ENCODE measurements at places on chromosomes 5 and 9.

GRCh38 chr5:176319827-176320554 is 41.6 kb downstream of the KIAA1191 start:
- DNase-seq: no peak

DNA sequence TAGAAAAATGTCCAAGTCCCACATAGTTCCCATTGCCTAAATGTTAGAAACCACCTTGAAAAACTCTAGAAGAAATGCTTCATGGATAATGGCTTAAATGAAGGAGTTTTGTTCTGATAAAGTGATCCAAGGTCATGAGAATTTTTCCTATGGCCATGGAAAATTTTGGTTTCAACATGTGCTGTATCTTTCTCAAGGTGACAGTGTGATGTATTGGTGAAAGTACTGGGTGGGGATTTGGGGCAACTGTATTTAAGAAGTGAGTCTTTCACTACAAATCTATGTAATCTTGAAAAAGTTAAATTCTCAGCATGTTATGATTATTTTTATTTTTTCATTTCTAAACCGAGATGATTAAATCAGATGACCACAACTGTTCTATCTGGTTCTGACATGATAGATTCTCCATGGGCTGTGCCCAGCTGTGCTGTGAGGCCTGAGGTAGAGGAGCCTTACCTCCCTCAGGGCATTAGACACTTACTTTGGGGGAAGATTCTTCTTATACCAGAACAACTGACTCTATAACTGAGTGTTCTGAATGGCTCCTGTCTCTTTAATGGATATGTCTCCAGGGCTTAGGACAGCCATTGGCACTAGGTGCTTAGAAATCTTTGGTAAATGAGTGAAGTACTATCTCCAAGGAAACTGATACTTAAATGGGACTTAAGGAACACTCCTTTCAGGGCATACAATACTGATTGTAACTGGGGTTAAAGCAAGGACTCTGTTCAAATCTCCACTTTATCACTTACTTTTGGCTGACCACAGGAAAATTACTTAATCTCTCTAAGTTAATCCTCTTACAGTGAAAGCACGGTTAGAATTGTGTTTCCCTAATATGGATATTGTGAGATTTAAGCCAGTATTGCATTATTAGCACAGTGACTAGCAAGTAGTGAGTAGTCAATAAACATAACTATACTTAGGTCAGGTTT is 397.4 kb upstream of the MEF2C start:
- DNase-seq: no peak

- DNase-seq: no peak
Measured at GRCh38 chr9:19782005-19782404, 6.8 kb downstream of the SLC24A2 start.

GRCh38 chr9:1637401-1637800 is 377.7 kb upstream of the SMARCA2 start:
- DNase-seq: no peak

GRCh38 chr9:122370303-122370702 is 521 bp upstream of the PTGS1 start:
- DNase-seq: peak; percentile 51

DNA sequence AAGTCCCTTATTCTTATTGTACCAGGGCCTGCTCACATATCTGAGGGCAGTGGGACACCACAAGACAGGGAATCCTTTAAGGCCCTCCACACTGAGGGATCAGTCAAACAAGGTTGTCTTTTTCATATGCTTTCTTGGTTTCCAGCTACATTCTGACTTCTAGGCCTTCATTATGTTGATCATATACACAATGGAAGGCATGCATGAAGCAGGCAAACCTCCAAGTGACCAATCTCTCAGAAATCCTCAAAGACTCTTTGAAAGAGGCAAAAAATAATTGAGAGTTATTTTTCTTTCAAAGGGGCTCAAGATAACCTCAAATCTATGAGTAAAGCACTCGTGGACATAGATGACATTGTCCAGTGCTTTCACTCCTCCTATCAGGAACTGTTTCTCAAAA is 1195.9 kb upstream of the ACO1 start:
- no peak for DNase-seq

DNA sequence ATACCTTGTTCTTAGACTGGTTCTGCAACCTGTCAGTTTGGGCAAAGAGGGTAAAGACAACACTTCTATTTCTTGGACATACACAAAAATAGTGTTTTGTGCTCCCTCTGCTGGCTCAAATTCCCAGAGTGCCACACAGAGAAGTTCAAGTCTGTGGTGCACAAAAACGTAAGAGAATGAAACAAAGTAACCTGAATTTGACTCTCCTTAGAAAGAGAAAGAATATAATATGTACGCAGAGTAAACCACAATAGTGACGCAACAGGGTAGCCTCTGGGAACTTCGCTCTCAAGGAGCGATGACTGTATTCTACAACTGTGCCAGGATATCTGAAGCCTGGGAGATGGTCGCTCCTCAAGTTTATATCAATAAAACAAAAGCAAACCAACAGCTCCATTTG is 18.5 kb downstream of the DDX31 start:
- no peak for DNase-seq

DNA sequence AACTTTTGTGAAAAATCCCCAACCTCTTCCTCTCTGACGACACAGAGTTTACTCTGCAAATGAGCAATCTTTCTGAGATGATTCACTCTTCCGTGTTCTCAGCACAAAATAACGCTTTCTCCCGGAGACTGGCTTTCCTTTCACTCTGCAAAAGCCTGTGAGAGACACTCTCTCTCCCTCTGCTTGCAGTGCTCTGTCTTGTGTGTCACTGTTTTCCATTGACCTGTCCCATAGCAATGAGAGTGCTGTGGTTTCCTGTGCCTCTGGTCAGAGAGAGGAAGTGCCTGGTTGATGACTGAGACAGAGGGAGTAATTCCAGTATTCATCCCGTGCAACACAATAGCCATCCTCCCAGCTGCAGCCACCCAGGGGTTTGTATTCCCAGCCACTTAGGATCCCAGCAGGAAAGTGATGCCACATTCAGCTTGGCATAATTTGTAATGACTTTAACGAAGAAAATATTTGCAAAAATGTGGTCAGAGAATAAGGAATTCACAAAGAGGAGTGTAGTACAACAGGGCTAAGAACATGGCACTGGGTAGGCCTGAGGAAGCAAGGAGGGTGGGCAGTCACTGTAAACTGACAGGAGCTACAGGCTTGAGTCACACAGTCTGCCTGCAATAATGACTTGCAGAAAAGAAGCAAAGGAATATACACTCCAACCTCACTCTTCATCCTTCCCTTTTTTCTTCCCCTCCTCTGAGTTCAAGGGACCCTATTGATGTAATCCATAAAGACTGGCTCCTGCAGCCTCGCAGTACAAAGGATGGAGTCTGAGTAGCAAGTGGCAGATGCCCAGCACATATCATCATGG is 463.5 kb upstream of the RGMB start:
- peak; percentile 22 for DNase-seq

DNA sequence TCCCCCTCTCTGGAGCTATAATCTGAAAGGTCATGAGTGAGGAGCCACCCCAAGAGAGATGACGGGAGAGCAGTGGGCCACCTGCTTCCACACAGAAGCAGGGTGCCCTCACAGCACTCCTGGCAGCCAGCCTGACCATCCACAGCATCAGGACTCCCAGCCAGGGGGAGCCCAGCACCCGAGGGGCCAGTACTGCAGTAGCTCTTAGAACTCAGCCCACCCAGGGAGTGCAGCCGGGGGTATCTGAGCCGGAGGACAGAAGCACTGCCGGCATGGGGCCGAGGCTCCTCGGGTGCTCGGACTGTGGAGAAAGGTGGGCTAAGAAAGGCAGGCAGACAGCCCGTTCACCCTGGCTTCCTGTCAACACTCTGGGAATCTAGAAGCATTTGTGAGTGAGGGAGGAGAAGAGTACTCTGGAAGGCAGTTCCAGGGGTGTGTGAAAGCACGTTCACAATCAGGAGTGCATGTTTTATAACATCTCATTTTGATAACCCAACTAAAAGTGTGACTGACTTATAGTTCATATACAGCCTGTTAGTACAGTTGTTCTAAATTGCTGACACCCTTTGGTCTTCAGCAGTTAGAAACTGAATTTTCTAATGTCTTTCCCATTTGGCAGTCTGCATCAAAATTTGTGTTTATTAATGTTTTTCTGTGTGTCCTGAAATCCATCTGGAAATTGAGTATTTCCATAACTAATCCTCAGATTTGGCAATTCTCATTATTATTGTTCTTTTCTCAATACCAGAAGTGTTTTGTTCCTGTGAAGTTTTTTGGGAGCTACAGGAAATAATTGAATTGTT is 25.9 kb upstream of the ASPN start:
- DNase-seq: no peak

DNA sequence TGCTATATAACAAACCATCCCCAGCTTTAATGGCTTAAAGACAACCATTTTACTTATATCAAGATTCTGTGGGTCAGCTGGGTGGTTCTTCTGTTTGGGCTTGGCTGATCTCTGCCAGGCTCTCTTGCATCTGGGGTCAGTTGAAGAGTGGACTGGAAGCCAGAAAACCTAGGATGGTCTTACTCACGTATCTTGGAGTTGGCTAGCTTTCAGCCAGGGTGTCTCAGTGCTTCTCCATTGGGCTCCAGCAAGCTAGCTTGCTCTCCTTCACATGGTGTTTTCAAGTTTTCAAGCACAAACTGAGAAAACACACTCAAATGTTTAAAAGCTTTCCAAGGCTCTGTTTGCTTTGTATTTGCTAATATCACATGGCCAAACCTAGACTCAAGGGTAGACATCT is 146.8 kb downstream of the PIK3R1 start:
- no peak for DNase-seq

DNA sequence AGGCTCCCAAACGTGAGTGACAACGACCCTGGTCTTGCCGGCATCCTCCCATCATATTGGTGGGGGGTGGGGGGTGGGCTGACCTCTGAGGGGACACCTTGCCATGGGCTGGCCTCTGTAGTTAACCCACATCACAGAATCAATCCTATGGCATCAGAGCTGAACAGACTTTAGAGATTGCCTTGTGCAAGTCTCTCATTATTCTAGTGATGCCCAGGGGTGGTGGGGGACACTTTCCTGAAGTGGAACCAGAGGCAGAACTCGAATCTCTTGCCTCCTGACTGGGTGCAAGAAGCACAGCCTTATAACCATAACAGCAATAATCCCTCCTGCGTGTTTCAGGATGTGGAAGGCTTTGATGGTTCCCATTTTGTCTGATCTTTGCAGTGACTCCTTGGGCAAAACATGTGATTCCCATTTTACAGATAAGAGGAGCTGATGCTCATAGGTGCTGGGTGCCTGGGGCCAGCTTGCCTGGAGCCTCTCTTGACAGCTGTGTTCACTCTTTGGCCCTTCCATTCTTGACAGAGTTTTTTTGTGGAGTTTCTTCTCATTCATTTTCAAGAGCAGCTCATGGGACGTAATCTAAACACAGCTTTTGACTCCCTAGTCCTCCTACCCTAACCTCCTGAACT is 18.6 kb upstream of the PITX1 start:
- no peak for DNase-seq

GRCh38 chr9:75983319-75984045 is 93.0 kb downstream of the PCSK5 start:
- no peak for DNase-seq

GRCh38 chr9:14909961-14910805 is at the start of gene FREM1:
Gene FREM1 (minus strand): TSS chr9:14910428. CDS start chr9:14868977, 41,451 bp downstream.
- no peak for DNase-seq

DNA sequence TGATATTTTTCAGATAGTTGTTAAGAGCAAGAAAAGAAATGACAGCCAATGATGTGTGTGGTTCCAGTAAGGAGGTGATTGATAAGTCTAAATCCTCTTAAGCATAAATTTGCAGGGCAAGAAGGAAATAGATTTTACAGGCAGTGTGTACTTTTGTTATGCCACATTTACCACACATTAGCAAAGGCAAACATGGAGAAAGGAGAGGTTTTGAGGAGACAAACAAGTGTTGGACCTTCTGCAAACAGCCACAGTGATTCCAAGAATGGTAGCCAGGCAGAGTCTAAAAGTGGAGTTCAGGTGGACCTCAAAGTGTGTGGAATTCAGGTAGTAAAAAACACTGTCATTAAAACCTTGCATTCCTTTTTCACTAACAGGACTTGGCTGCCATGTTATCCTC is 295.9 kb upstream of the ITGA1 start:
- no peak for DNase-seq

- no peak for DNase-seq
Measured at GRCh38 chr5:56951126-56951945, 587 bp downstream of the MIER3 start.

GRCh38 chr5:72586788-72587530 is 79.7 kb upstream of the ZNF366 start:
- DNase-seq: no peak

DNA sequence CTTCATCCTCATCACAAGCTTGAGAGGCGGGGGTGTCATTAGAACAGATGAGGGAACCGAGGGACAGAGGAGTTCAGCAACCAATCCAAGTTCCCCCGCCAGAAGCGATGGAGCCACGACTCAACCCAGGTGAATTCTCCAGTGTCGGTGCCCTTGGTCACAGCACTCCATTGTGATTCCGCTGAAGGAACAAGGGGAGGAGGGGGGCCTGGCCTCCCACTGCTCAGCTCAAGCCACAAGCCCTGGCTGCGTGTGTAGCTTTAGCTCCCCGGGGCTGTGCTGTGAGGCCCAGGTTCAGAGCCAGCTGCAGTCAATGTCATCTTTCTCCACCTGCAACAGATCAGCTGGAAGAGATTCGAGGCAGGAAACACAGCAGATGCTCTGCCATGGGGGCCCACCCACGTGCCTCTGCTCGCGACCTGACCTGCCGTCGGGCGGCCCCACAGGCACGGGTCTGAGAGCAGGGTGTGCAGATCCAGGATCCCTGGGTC is 72.6 kb downstream of the GTF3C4 start:
- DNase-seq: no peak

- DNase-seq: no peak
Measured at GRCh38 chr5:123947797-123948196, 435.8 kb downstream of the CSNK1G3 start.

DNA sequence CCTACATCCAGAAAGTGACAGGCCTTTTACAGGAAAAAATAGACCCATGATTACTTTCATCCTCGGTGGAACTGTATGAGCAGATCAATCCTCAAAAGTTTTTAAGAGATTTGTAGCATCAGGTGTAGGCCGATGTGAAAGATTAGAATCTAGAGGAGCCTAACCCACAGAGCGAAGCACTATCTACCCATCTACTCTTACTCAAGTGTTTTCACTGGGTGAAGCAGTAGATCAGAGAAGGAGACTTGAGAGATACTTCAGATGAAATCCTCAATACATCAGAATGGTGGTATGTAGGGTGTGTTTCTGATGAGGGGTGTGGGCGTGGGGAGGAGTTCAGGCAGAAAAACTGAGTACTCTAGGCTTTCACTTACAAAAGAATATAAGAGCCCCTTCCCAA is 192.8 kb downstream of the FER start:
- no peak for DNase-seq

GRCh38 chr9:86788456-86788855 is 158.8 kb downstream of the GAS1 start:
- DNase-seq: no peak

DNA sequence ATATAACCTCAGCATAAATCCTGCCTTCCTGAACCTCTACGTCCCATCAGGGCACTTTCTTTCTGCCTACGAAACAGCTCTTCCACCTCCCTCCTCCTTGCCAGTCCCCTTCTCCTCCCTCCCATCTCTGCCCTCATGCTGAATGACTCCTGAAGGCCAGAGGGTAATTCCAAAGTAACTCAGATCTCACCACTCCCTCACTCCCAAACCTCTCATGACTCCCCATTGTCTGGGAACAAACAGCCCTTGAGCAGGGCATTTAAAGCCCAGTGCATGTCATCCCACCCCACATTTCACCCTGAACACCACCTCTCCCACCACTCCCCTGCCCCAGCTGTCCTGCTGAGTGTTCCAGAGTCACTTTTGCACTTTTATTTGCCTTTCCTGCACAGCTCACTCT is 8.9 kb upstream of the FBP1 start:
- no peak for DNase-seq

GRCh38 chr9:110033869-110034268 is 174.1 kb downstream of the C9orf152 start:
- no peak for DNase-seq

- no peak for DNase-seq
Measured at GRCh38 chr5:172758077-172758833, 12.7 kb downstream of the DUSP1 start.
